ENCODE measurements at places on chromosomes 5 and 9. TPM values are rescaled to one million over a fixed set of nuclear protein-coding genes. Genes with fewer than 3 reads are reported as not detected.

GRCh38 chr5:95761771-95762651, 30.9 kb downstream of the RHOBTB3 start:
- DNase-seq = peak; percentile 77

The NACC2 gene
- 34.2 TPM for total RNA-seq

GRCh38 chr5:59264013-59264412, 629.5 kb downstream of the PDE4D start:
- no peak for DNase-seq

DNA sequence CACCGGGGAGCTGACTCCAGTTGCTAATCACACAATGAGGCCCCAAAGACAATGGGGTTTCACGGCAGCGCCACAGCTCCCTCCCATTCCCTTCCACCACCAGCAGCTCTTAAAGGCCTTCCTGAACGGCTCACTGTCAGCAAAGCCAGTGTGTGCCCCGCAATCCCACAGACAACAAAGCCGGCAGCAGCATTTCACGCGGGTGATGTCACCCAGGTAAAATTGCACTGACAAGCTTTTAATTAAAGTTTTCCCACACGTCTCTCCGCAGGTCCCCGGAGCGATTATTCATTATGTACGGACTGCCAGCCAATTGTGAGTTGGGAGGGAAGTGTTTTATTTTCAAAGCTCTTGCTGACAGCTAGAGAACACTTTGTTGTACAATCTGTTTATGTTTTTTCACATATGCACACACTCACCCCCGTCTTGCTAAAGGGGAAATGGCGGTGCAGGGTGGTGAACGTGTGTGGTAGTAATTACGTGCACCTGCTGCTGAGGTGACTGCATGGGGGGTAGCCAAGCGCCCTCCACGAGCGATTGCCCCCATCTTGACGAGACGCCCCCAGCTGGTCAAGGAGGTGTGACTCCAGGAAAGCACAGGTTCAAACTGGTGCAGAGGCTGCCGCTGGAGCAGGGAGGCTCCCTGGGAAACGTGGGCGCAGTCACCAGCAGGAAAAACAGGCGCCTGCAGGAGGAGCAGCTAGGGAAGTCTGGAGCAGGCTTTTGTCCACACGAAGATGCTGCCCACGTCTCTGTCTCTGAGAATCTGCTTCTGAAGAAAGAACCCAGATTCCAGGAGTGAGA, 65.0 kb downstream of the IRX2 start:
- no peak for DNase-seq

- DNase-seq = peak; percentile 36
Measured at GRCh38 chr5:24621792-24622191, 23.0 kb downstream of the CDH10 start.

DNA sequence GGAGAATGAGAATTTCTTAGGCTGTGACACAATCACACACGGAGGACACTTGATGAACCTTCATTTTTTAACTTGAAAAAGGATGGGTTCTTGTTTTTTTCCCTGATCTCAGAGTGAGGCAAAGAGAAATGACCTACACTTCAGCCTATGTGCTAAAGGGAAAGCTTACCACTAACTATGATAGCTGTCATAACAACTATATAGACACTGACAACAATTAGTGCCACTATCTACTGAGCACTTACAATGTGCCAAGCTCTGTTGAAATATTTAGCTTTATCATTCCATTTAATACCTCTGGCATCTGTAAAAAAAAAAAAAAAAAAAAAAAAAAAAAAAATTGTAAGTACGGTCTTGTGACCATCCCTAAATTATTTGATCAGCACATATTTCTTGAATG, 135.9 kb upstream of the WWC1 start:
- DNase-seq = no peak

Data from A172 (cell line).